Left lung (tissue), 14 donors: ENCODE measurements at places on chromosomes 3 and 15. TPM values are rescaled to one million over a fixed set of nuclear protein-coding genes. Genes with fewer than 3 reads are reported as not detected.

The SNX22 gene
- 7.4 TPM for total RNA-seq

The OSBPL10 gene
- 26.6 TPM for total RNA-seq

The NEK4 gene
- total RNA-seq, result 29.0 TPM

- H3K27ac ChIP-seq, result no peak overlapping the region
- no peaks in the 10 kb centered on the region for H3K36me3 ChIP-seq
- no peak overlapping the region for H3K4me3 ChIP-seq
- H3K27me3 ChIP-seq, result no peaks in the 10 kb centered on the region
- no peak for DNase-seq
- no peaks in the 10 kb centered on the region for H3K4me1 ChIP-seq
These were observed 89.7 kb upstream of the SLC4A7 start for GRCh38 chr3:27573780-27574437.
